Stimulated activated CD4-positive, alpha-beta T cell treated with anti-CD3 and anti-CD28 coated beads, Interleukin-12 subunit alpha, Interleukin-12 subunit beta, amount 100 ng/mL, for 4 hours (primary cell): ENCODE measurements at places on chromosomes 2 and 18.

DNA sequence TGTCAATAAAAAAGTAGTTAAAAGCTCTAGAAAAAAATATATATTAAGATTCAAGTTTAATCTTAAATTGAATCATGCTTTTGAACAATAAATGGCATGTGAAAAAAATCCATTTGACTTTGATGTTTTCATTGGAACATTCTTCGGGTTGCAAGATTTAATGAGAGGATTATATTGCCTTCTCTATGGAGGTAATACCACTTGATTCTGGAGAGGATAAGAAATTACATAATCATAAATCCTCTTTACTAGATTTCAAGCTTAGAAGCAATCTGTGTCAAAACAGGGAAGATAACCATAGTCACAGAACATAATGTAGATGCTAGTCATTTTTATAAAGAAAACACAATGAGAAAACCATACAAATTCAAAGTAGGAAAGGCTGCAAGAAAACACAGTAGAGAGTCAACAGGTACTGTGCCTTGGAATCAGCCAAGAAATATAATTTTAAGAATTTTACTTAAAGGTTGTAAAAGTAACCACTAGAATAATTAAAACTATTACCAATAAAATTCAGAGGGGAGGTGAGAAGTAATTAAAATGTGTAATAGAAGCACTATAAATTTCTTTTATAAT, 18.7 kb upstream of the MAPRE2 start:
- no peak for DNase-seq

GRCh38 chr2:100237163-100237562, 85.1 kb downstream of the LONRF2 start:
- DNase-seq, result no peak

GRCh38 chr2:238987352-238987981, 139.6 kb downstream of the TWIST2 start:
- no peak for DNase-seq

DNA sequence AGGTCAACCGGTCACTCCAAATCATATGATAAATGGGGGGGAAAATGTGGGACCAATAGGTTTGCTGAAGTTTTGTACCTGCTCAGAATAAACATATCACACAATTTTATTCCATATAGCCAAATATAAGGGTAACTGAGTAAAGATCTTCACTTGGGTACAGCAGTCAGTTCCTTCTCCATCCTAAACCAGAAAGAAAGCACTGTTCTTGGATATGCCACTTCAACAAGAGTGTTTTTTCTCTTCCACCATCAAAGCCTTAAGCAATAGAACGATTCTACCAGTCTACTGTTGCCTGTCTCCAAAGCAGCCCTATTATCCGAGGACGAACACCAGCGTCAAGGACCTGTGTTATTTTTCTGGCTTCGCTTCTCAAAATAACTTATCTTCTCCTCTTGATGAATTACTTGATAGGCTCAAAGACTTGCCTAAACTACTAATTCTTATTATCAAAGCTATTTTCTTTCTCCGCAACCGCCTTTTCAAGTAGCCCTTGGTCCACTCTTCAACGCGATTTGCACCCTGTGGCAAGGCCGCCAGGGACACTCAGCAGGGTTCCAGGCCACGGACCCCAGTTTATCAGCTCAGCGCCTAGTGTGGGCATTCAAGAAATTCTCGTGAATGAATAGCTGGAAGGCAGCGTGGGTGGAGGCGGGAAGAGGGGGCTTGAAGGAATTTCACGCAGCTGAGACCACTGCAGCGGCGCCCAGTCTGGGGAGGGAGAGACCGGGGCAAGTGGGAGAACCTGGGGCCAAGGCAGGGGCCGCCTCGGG, 646 bp downstream of the ALS2 start:
- DNase-seq, result no peak

DNA sequence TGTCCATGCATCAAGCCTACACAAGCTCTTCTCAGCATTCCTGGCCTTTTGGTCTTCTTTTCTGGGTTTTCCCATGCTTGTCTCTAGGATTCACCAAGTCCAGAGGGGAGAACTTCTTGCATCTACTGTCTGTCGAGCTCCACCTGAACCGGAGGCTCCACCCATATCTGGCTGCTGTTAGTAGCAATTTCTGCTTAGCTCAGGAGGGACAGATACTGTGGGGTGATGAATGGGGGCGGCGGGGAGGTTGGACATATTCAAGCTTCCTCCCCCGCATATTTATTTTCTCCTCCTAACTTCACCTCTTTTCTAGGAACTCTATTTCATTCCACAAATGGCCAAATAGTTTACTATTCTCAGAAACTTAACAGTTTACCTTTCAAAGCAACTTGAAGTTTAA, 163.5 kb downstream of the PTH2R start:
- DNase-seq, result no peak

- no peak for DNase-seq
Observed at GRCh38 chr2:176383100-176383499, 113.9 kb downstream of the MTX2 start.

DNA sequence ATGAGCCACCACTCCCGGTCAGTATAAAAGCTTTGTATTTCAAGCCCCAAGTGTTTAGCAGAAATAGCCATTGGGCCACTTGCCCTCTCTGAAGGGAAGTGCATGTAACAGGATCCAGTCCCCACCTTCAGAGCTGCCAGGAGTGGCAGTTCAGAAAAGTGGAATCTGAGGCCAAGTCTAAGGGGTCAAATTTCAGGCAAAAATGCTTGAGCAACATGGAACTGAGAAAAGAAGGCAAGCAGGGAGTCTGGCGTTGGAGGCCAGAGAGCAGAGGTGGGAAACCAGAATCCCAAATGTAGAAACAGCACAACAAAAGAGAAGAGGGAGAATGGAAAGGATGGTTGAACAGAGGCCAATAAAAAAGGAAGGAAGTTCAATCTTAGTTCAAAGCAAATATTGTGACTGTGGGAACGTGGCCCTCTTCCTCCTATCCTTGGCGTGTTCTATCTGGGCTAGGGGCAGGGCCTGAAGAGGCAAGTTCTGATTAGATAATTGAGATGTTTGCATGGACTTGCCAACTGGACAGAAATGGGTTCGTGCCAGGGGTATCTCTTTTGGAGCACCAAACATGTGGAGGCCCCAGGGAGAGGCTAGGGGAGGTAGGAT, 102.2 kb downstream of the AP1S3 start:
- no peak for DNase-seq

DNA sequence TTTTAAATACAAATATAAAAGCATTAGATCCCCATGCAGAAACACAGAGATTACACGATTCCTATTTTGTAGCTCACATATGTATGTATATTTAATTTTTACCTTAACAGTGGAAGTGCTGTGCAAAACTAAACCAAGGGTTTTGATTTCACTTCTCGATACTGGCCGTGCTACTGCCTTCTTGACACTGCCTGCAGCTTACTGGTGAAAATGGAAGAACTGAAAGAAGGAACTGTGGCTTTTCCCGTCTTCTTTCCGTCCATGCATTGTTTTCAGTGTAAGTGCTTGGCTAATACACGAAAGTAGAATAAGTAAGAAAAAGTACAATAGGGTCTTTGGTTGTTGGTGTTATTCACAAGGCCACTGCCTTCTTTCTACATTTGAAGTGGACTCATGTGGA, 129.5 kb downstream of the NDUFA10 start:
- DNase-seq, result no peak

- no peak for DNase-seq
Observed at GRCh38 chr2:68589963-68590362, 53.4 kb upstream of the PROKR1 start.

DNA sequence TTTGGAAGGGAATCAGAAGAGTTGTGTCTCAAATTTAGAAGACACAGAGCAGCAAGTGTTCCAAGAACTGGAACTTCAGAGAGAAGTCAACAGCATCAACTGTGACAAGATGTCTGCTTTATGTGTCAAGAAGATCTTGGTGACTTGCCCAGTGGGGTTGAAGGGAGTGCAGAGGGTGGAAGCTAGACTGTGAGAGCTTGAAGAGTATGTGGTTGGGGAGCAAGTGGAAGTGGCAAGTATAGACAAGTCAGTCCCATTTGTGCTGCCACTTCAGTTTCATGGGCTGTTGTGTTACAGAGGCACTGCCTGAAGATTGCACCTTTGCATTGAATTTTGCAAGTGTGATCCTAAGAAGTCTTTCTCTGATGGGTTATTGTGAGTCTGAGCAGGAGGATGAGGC, 68.7 kb upstream of the MC2R start:
- no peak for DNase-seq

GRCh38 chr2:216110620-216111019, 1.5 kb downstream of the XRCC5 start:
- no peak for DNase-seq

DNA sequence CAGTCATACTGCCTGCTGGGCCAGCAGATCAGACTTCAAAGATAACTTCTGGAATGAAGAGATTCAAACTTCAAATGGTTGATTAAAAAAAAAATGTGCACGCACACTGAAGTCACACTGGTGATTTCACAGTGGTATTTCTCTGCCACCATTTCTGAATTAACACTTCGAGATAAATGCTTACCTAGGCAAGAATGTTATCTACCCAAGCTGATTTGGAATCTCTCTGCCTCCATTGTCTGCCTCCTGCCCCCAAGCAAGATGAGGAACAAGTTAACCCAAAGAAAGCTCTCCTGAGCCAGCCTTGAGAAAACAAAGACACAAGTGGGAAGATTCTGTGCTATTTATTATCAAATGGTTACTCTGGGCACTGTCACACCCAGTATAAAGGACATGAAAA, 6.5 kb downstream of the LAMA1 start:
- no peak for DNase-seq

DNA sequence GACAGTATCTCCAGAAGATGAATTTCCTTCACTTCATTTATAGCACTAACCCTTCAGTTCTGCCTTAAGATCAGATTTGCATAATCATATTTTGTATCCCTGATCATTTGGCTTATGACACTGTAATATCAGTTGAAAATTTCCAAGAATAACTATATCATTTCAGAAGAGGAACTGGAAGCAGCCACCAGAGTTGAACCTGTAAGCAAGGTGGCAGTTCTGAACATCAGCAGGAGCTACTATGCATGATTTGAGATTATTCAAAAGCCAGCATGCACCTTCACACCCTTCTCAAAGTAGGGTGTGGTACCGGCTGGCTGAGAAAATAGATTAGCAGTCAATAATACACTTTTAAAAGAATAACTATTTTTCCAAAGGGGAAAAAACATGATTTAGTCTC, 328.2 kb downstream of the DLGAP1 start:
- no peak for DNase-seq

DNA sequence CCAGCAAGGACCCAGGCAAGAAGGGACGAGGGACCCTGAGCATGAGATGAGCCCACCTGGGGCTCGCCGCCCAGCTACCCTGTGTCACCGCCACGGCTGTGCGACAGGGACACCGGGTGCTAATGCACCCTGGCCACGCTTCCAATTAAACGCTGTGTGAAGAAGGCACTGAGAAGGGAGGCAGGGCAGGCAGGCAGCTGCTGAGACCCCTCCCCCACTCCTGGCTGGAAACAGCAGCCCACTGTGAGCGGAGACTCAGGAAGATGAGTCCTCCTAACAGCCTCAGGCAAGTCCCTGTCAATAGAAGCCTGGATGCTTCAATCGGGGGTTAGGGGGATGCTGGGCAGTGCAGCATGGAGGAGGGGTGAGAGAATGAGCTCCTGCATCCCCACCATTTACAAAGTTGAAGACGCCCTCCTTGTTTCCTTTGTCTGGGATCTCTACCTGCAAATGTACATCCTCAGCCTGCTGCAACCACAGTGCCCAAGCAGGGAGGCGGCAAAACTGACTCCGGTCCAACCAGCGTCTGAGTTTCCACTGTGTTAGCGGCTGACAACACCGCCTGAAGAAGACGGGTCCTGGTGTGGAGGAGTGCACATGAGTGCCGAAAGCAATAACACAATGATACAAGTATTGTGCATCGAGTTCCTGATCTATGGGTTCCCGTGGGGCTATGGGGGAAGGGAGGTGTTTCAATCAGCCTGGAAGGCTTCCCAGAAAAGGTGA, 12.8 kb downstream of the TMEM163 start:
- DNase-seq, result no peak

- DNase-seq, result no peak
Observed at GRCh38 chr2:116238511-116238910, 1576.0 kb upstream of the DDX18 start.

DNA sequence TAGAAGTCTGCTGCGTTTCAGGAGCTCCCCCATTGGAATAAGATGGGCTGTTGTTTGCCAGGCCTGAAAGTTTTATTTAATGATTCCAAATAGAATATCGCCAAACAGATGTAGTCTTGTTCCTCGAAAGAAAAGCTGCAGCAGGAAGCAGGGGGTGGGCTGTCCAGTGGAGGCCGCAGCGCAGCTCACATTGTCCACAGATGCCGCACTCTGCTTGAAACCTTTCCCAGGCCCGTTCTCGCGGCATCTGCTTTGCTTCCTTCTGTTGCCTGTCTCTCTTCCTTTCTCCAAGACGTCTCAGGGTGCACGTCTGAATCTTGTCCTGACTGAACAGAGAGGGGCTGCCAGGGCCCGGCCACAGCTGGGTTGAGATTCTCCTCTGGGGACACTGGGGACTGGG, 12.4 kb upstream of the IGFBP2 start:
- DNase-seq, result no peak

GRCh38 chr2:25371253-25372241, 29.8 kb upstream of the DNMT3A start:
- DNase-seq, result no peak

DNA sequence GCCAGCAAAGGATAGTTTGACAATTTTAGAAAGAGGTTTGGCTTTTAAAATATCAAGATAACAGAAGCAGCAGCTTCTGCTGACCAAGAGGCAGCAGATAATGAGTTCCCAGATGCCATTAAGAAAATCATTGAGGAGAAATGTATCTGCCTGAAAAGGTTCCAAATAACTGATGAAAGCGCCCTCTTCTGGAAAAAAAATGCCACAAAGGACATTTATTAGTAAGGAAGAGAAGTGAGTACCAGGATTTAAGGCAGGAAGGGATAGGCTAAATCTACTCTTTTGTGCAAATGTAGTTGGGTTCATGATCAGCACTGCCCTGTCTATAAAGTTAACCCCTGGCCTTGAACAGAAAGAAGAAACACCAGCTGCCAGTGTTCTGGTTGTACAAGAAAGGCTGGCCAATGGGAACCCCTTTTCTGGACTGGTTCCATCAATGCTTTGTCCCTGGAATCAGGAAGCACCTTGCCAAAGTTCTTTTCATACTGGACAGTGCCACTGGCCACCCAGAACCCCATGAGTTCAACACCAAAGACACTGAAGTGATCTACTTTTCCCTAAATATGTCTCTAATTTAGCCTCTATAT, 40.6 kb downstream of the DHX57 start:
- no peak for DNase-seq

DNA sequence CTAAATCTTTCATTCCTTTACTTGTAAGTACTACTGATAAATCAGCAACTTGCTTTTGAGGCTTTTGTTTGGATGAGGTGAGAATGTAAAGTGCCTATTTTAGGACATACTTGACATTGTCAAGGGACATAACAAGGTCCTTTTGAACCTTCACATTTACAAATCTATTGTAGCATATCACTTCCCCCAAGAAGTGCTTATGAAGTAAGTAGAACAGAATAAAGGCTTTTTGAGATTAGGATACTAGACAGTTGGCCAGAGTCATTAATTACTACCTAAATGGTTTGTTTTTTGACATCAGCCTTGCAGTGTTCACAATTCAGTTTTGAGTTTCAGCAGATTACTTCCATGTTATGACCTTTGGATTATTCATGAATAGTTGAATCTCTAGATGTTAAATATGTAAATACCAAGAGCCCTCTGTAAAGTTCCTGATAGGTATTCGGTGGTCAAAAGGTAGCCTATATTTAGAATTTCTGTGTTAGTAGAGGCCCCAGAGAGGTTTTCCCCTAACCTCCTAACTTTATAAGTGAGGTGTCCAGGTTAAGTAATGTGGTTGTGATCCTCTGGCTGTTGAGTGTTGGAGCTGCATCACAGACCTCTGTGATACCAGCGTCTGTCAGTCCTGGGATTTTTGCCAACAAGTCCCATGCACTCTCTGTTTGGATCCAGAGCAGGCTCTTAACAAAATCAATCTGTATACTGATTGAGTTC, 67.2 kb downstream of the LCLAT1 start:
- no peak for DNase-seq
